ENCODE measurements at places on chromosomes 1 and 21. TPM values are rescaled to one million over a fixed set of nuclear protein-coding genes. Genes with fewer than 3 reads are reported as not detected.
A peak's percentile ranks its signal among the peaks of the same experiment; 100 is the strongest.

DNA sequence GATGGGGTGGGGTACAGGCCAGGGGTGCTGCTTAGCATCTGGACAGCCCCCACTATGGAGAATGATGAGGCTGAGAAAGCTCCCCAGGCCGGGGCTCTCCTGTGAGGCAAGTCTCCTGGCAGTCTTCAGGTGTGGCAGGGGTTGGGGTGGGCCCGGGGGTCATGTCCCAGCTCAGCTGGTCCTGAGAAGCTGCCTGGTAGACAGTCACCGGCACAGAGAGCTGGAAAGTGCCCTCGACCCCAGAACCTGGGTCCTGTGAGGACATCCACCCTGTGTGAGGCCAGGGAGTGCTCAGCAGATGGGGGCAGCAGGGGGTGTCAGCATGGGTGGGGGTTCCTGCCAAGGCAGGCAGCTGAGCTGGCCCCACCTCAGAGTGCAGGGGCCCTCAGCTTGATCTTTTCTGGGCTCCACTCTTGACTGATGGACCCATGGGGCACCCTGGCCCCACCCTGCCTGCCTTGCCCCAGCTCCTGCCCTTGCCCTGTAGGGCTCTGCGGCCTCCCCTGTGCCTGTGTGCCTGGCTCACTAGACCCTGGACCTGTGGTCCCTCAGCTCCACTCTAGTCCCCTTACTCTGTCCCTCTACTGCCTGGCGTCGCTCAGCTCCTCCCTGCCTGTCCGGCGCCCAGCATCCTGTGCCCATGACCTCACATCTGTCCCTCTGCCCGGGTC is 5.8 kb downstream of the IBA57 start:
- peak; percentile 58 for DNase-seq

DNA sequence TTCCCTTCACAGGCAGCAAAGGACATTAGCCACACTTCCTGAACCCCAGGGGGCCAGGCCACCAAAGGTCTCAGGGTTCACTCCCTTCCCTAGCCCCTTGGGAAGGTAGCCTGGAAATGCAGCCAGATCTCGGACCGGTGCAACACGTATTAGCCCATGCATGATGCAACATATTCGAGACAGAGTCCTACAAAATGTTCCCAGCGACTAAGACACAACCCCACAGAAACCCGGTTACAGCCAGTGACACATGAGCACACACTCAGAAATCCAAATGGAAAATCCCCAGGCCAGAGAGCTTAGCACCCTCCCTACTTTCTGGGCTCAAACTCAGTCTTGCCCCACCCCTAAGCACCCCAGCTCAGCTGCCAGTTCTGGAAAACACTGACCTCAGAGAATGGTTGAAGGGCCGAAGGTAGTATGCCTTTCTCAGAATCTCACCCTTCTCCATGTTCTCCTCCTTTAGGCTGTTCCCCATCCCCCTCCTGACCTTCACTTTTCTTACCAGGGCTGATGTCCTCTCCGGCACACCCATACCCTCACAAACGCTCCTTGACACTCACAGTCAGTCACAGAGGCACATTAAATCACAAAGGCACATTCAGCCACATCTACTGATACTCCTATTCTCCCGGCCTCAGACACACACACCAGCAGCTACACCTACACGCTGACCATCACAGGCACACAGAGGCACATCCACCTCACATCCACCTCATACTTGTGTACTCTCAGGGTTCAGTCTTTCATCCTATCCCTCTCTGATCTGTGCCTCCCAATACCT is at the start of gene TSPAN1:
Gene TSPAN1 (plus strand): TSS at position 640 of the 784 bp plus-strand sequence. CDS start 6,021 bp downstream, outside the sequence.
- DNase-seq, result peak; percentile 74

- DNase-seq, result no peak
Measured at GRCh38 chr1:154521695-154522094, 19.5 kb upstream of the SHE start.

DNA sequence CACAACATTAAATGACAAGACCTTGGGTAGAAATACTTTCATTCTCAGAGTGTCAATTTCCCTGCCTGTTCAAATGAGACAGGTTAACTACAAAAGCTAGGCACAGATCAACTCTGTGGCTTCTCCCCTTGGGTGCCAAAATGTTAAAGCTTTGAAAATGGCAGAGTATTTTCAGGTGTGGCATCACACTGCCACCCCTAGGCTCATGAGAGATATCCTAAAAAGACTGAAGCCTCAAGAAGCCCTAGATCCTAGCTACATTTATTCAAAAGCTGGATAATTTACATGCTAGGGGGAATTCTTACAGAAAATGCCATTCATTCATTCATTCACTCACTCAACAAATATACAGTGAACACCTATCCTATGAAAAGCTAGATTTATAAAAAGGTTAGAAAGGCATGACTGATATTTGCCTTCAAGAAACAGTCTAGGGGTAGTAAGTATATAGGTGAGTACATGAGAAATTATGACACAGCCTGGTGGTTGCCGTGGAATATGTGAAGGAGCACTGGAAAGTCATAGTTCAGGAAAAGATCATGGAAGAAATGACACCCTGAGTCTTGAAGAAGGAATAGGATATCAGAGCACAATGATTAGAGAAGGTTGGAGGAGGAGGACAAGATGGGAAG is 15.9 kb upstream of the RAB4A start:
- no peak for DNase-seq

GRCh38 chr1:29417971-29418370 is 181.6 kb downstream of the PTPRU start:
- no peak for DNase-seq

DNA sequence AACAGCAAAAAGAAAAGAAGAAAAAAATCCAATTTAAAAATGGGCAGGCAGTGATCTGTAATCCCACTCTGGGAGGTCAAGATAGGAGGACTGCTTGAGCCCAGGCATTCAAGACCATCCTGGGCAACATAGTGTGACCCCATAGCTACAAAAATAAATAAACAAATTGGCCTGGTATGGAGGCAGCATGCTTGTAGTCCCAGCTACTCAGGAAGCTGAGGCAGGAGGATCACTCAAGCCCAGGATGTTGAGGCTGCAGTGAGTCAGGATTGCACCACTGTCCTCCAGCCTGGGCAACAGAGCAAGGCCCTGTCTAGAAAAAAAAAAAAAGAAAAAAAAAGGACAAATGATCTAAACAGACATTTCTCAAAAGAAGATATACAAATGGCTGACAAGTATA is 99.6 kb downstream of the EIF4G3 start:
- no peak for DNase-seq

DNA sequence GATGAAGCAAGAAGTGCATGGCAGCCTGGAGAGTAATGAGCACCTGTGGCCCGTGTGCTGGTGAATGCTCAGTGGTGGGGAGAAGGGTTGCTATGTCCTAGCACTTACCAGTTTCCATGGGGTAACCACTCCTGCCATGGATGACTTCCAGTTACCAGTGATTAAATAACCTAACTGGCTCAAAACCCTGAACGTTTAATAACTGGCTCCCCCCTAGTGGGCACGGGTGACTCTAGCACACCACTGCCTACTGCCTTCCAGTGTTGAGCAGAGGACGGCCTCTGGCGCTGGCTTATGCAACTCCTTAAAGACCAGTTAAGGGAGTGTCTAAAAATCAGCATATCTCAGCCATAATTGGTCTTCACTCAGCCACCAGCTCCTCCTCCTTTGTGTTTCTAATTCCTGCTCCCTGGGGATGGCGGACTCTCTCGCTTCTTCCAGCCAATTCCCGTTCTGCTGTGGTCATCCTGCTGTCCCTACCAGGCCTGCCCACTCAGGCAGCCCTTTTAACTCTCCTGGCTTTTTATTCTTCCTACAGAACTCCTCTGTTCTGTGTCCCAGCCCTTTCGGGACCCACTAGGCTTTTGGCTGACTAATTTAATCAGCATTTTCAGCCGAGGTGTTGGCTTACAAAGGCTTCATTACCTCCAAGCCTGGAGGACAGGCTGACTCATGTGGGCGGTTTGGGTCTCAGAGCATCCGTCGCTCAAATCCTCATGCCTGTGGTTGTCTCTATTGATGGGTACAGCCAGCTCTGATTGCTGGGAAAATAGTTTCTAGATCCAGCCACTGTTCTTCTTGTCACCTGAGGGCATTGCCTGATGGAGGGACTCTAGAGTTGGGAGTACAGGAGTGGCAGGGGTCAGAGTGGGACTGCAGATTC is 332.4 kb downstream of the CAMTA1 start:
- no peak for DNase-seq

GRCh38 chr21:28828021-28828420 is 164.7 kb downstream of the LTN1 start:
- DNase-seq, result no peak

- DNase-seq, result no peak
Measured at GRCh38 chr1:22443332-22443731, 8.3 kb upstream of the ZBTB40 start.

- no peak for DNase-seq
Measured at GRCh38 chr1:64502931-64503330, 33.0 kb downstream of the CACHD1 start.

GRCh38 chr1:36482724-36483388 is at the start of gene CSF3R:
Gene CSF3R (minus strand): TSS chr1:36482913. CDS start chr1:36479496, 3,417 bp downstream.
- peak; percentile 64 for DNase-seq

DNA sequence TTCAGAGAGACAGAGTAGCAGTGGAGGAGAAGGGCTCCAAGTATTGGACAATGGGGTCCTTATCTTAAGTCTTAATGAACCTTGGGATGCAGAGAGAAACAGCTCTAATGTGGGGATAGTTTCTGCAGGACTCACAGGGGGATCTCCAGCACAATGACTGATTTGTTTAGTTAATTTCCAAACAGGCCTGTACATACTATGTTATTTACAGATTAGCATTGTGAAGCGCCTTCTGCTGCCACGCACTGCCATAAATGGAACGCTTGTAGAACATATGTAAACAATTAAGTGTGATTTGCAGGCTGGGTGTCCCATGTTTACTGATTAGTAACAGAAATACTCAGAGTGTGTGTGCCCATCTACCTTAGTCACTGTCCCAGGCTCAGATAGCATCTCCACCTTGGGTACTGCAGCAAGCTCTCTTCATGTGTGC is 56.1 kb downstream of the NTPCR start:
- DNase-seq, result no peak

DNA sequence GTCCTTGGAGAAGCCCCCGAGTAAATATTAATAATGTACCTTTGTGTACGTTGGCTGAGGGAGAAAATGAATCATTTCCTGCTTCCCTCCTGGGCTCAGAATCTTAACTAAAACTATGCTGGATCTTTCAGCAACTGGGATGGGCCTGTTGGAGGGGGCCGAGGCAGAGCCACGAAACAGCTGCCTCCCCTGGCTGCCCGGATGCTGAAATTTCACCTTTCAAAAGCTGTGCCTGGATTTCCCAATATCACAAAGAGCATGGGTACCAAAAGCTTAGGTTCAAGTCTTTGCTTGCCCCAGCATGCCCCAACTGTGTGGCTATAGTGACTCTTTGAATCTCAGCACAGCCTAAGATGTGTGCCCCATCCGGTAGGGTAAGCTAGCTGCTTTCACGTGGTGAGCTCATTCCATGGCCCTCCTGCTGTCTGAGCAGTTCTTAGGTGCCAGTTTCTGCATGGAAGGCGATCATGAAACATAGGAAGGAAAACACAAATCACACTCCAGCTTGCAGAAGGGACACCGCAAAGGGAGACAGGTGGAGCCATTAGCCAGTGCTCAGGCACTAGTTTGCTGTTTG is 473.5 kb downstream of the PTPRU start:
- DNase-seq, result no peak

DNA sequence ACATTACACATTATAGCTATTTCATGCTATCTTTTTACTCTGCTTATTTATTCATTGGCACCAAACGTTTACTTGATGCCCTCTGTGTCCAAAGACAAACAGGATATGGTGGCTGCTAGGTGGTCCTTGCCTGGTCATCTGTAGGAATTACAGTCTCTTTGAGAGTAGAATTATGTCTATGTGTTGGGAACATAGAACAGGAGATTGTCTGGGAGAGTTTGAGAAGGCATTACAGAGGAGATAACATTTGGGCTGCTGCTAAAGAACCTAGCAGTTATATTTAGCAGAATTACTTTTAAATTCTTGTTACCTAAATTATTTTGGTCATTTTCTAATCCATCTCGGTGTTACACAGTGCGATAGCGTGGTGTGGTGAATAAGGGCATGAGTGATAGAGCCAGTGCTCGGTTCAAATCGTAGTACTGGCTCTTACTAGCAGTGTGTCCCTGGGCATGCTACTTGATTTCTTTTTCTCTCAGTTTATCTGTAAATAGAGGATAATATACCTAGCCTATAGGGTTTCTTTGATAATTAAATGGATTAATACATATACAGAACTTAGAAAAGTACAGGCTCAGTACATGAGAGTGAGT is 20.5 kb downstream of the RRP15 start:
- DNase-seq, result no peak

DNA sequence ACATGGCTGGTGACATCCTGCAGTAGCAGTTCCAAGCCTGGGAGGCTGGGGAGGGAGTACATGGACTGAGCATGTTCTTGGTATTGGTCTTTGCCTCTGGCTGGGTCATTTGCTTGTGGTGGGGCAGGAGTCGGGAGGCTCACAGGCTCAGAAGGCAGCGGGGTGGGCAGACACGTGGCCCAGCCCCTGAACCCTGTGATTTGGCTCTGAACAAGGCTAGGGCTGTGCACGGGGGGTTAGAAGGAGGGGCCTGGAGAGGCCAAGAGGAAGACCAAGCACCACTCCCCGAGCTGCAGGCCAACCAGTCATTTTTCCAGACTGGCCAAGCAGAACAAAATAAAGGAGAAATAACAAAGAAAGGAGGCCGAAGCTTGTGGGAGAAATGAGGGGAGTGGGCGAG is 9.7 kb upstream of the PRELP start:
- peak; percentile 92 for DNase-seq

GRCh38 chr1:86906419-86906818 is 7.5 kb downstream of the SELENOF start:
- no peak for DNase-seq

DNA sequence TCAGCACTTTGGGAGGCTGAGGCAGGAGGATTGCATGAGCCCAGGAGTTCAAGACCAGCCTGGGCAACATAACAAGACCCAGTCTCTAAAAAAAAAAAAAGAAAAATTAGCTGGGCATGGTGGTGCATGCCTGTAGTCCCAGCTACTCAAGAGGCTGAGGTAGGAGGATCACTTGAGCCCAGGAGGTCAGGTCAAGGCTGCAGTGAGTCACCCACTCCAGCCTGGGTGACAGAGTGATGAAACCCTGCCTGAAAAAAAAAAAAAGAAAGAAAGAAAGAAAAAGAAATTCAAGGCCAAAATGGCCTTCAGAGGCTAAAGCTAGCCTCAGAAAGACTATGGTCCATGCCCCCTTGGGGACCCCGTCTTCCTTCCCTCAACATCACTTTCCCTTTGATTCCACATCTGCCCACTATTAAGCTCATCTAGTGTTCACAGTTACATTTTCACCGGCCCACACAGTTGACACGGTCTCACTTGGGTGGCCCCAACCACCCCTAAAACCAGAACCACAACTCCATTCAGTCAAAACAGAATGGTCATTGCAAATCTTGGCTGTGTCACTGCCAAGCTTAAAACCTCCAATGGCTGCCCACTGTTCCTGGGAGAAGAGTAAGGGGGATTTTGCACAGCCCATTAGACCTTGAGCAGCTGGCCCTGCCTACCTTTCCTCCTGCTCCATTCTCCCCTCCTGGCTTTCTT is 2.1 kb upstream of the CAPN8 start:
- DNase-seq, result no peak

GRCh38 chr1:89552471-89553081 is 27.9 kb downstream of the LRRC8B start:
- DNase-seq, result no peak

HLX gene
- 10.7 TPM for polyA plus RNA-seq

DIO1 gene
- polyA plus RNA-seq, result not detected

PROX1 gene
- polyA plus RNA-seq, result 1.4 TPM

CDK18 gene
- polyA plus RNA-seq, result 14.3 TPM

NPPB gene
- not detected for polyA plus RNA-seq

TSTD1 gene
- 609 TPM for polyA plus RNA-seq

DDX59 gene
- 16.8 TPM for polyA plus RNA-seq

NKAIN1 gene
- not detected for polyA plus RNA-seq

CCT3 gene
- polyA plus RNA-seq, result 94.3 TPM

CLCNKB gene
- not detected for polyA plus RNA-seq

CNTN2 gene
- 1.5 TPM for polyA plus RNA-seq

OR2T5 gene
- not detected for polyA plus RNA-seq
